ENCODE measurements at places on chromosomes 11 and 22.

- DNase-seq, result peak; percentile 39
These were observed 726 bp downstream of the ST3GAL4 start for GRCh38 chr11:126355926-126356897.

DNA sequence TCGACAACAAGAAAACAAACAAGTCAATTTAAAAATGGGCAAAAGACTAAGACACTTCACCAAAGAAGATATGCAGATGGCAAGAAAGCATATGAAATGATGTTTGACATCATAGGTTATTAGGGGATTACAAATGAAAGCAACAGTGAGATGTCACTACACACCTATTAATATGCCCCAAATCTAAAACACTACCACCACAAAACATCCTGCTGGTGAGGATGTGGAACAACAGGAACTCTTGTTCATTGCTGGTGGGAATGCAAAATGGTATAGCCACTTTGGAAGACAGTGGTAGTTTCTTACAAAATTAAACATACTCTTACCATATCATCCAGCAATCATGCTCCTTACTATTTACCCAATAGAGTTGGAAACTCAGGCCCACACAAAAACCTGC lies 29.0 kb downstream of the PRRG4 start:
- no peak for DNase-seq

DNA sequence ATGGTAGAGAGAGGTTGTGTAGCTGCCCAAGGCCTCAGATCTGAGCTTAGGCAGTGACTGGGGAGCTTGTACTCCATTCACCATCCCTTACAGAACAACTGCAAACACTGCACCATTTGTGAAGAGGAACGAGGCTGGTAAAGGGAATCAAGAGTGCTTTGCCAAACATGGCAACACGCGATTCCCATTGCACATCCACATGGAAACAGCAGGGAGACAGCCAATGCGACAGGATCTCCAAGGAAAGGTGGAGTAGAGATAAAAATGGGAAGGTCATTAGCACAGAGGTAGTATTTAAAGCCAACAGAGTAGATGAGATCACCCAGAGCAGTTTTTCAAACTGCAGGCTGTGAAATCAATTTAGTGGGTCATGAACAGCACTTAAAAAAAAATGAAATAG lies 42.0 kb downstream of the TCF20 start:
- DNase-seq, result no peak

- no peak for DNase-seq
These were observed 49.3 kb upstream of the OR5P2 start for GRCh38 chr11:7846003-7846402.

DNA sequence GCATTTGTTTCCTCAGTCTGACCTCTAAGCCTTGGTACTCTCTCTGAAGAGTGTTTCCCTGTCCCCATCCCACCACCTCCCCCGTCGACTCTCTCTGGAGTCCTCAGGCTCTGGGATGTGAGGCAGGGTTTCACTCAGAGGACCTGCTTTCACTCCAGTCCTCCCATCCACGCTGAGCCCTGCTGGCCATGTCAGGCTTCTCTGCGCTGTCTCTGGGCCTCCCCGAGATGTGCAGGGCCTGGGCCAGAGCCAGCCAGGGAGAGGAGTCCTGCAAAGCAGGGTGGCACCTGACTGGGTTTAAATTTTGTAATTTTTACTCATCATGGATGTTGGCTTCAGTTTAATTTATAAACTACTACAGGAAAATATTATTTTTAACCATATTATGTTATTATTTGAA lies 3.3 kb downstream of the SCGB2A2 start:
- DNase-seq, result no peak

GRCh38 chr22:50699756-50700386 lies 27.2 kb downstream of the SHANK3 start:
- DNase-seq, result no peak

DNA sequence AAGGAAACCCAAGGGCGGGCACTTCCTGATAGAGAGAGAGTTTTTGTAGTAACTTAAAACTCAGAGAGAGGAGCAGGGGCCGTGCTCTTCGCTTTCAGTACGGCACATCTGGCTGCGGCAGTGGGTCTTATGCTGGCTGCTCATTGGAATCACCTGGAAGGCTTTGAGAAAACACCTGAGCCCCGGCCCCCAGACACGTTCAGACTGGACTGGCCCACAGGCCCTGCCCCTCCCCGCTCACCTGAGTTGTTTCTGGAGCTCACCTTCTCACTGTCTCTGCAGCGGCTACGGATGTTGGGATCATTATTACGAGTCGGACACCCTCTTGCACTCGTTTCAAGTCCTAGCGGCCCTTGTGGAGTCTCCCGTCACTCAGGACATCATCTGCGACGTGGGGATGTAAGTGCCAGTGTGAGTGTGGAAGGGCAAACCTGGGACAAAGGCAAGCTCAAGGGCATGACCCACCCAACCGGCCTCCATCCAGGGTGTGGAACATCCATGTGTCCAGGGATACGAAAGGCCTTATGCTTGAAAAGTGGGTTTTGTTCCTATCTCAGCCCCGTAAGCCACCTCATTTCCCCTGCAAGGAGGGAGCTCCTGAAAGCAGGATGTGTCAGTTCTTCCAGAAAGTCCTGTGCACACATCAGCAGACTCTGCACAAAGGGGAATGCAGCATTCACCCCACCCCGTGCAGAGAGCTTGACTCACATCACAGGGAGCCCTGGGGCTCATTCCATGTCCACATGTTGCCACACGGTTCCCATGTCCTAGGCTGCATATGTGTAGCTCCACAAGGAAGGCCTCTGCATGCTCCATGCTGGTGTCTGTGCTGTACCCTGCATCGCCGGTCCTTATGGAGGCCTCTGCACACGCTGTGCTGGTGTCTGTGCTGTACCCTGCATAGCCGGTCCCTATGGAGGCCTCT lies 5.4 kb downstream of the NADSYN1 start:
- no peak for DNase-seq

GRCh38 chr11:123386796-123387510 lies 43.1 kb upstream of the GRAMD1B start:
- DNase-seq, result no peak

- DNase-seq, result no peak
These were observed 25.4 kb upstream of the GSTP1 start for GRCh38 chr11:67558084-67558772.

DNA sequence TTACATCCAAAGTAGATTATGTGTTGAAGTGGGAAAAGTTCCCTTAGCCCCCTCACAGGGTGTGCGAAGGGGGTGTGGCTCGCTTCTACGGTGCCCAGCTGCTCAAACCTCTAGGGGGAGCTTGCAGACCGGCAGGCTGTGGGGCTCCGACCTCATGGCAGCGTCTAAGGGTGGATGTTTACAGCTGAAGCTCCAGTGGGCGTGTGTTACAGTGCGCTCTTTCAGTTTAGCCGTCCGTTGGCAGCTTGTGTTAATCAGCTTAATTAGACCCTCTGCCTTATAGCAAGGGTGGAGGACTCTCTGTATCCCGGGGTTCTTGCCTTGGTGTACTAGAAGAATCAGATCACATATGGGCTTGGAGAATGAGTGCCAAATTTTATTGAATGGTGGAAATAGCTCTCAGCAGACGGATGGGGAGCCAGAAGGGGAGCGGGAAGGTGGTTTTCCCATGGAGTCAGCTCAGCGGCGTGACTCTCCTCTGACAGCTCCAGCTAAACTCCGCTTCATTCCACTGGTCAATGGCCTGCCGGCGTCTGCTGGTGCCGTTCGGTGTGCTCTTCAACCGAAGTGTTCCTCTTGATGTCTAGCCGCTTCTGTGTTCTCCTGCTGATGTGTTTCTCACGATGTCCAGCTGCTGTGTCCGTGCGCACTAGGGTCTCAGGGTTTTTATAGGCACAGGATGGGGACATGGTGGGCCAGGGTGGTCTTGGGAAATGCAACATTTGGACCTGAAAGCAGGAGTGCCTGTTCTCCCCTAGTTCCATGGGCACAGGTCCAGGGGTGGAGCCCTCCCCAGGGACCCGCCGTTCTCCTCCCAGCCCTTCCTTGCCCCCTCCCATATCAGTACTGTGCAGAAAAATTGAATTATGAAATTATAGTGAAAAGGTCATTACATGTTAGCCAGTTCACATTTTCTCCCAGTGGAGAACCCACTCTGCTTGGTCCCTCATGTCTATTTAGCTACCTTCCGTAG lies 28.6 kb upstream of the OR10G7 start:
- DNase-seq, result peak; percentile 79

DNA sequence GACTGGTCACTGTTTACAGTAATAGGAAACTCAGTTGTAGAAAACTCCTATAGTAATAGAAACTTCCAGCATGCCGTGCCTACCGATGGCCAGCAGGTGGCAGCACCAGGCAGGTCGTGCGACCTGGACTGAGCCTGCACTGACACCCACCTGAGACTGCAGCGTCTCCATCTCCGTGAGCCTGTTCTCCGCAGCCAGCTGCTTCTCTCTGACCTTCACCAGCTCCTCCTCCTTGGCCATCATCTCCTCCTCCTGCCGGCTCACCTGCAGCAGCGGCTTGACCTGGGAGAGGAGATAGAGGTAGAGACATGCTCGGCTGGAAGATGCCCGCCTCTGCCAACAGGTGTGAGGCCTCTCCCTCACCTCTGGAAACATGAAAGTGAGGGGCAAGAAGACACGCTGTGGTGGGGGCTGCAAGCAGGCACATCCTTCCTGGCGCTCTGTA lies 48.5 kb downstream of the APOL1 start:
- DNase-seq, result peak; percentile 80

DNA sequence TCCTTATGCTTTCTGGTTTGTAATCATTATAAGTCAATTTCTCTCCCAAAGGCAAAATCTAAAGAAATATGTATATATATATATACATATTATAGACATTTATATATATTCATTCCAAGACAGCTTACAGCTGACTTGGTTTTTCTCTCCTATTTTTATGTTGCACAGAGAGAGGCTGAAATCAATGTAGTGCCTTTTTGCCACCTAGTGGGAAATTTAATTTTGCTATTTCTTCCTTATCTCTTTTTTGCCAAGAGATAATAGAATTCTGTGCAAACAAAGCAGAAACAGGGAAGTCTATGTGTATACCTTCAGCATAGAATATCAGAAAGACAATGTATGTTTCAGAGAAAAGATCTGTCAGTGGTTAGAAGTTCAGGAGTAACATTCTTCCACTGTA lies 186.0 kb upstream of the ANO5 start:
- no peak for DNase-seq

GRCh38 chr11:110305169-110306018 lies 9.0 kb upstream of the RDX start:
- peak; percentile 74 for DNase-seq

DNA sequence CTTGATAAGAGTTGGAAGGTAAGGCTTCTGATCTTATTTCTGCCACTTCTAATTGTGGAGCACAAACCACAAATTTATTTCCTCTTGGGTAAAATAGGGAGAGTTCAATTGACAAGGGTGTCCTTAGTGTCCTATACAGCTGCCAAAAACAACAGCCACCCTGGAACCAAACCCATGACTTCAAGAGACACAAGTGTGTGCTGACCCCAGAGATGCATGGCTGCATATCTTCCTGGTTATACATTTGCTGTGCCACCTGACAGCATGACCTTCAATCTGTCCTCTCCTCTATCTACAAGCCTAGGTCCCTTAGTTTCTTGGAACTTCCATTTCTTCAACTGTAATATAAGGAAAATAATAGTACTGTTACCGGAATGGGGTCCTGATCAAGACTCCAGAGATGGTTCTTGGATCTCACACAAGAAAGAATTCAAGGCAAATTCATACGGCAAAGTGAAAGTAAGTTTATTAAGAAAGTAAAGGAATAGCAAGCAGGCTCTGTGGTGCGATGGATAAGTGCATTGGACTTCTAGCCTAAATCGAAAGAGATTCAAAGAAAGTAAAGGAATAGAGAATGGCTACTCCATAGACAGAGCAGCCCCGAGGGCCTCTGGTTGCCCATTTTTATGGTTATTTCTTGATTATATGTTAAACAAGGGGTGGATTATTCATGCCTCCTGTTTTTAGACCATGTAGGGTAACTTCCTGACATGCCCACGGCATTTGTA lies 15.5 kb upstream of the TMEM123 start:
- no peak for DNase-seq

DNA sequence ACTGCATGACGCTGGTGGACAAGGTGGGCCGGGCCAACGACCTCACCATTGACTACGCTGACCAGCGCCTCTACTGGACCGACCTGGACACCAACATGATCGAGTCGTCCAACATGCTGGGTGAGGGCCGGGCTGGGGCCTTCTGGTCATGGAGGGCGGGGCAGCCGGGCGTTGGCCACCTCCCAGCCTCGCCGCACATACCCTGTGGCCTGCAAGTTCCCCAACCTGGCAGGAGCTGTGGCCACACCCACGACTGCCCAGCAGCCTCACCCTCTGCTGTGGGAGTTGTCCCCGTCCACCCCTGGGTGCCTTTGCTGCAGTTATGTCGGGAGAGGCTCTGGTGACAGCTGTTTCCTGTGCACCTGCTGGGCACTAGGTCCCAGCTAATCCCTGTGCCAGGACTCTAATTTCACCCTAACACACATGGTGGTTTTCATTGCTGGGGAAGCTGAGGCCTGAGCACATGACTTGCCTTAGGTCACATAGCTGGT lies 49.0 kb upstream of the PPP6R3 start:
- no peak for DNase-seq

DNA sequence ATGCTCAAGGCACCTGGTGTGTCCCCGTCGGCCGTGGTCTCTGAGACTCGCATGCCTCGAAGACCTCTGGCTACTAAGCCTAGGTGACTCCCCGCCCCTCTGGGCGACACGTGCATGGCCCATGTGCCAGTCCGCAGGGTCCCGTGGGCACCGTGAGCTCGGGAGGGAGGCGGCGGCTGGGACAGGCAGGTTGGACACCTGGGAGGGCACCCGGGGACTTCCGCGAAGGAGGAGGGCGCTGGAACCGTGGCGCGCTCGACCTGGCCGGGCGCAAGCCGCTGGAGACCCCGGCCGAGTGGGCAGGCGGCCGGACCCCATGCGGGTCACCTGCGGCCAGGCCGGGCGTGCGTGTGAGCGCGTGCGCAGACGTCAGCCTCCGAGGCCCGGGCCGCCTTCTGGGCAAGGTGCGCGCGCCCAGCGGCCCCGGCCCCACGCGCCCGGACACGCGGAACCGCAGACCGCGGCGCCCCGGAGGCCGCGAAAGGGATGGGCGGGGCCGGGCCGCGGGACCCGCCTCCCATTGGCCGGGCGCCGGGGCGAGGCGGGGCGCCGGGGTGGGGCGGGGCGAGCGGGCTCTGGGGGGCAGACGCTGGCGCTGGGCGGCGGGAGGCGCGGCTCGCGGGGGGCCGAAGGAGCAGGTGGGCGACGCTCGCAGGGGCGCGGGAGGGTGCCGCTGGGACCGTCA lies 579 bp upstream of the RASD2 start:
- peak; percentile 28 for DNase-seq

DNA sequence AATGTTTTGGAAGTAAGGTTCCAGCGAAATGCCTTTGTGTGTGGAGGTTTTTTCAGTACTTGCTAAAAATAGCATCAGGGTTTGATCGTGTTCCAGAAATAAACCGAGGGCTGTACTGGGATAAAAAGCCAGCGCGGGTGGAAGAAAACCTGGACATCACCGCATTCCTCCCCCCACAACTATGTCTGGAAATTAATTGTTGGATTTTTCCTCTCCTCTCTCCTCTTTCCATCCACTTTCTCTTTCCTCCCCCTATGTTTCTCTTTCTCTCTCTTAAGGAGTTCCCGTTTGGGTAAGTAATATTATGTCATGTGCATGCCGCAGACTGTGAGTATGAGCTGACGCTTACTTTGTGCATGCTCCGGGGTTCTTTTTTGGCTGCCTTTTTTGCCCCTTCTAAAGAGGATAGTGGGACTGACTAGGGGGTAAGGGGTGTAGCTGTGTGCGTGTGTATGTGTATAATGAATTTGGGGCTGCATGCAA lies 104.2 kb upstream of the HSD17B12 start:
- DNase-seq, result no peak
